ENCODE measurements at places on chromosomes 3 and 15.

DNA sequence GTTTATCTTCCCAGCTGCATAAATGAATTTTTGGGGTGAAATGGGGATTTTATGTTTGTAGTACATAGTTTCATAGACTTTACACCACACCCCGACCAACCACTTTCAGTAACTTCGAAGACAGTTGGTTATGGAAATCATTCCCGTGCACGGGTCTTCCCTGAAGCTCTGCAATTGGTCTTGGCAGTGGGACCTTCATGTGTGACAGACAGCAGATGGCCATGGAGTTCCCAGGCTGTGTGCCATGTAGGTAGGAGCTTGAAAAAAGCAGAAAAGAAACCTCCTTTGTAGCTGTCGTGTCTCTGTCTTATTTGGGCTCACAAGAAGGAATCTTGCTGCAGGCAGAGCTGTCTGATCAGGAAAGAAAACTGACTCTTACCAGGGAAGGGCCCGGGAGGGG is 25.9 kb downstream of the EXOG start:
- DNase-seq = no peak

- DNase-seq = no peak
These were observed 186.3 kb downstream of the SATB1 start for GRCh38 chr3:18238746-18239331.

- no peak for DNase-seq
These were observed 25.0 kb downstream of the ADAM10 start for GRCh38 chr15:58724466-58724865.

DNA sequence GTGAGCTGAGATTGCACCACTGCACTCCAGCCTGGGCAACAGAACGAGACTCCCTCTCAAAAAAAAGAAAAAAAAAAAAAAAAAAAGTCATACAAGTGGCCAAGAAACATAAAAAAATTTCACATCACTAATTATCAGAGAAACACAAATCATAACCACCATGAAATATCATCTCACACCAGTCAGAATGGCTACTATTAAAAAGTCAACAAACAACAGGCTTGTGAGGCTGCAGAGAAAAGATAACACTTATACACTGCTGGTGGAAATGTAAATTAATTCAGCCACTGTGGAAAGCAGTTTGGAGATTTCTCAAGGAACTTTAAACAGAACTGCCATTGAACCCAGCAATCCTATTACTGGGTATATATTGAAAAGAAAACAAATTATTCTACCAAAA is 291.1 kb upstream of the MCTP2 start:
- DNase-seq = no peak

DNA sequence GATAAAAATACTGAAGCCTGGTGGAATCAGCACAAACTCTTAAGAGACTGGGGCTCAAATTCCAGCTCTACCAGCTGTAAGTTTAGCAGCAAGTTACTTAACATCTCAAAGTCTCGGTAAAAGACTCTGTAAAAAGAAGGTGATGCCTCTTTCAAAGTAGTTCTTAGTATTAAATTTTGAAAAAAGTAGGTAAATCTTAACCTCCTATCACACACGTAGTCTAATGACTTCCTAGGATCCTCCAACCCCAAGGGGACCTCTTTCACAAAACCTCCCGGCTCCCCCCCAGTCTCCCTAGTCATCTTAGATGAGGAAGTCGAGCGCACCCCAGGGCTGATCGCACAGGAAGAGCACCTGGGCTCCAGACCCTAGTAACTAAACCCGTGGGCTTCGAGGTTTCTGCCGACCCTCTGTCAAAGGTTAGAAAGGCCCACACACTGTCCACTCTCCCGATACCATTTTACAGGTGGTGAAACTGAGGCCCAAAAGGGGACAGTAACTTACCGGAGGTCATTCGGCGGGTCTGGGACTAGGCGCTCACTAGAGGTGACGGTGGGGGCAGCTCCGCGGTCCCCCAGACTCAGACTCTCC is 427 bp downstream of the MBD4 start:
- DNase-seq = peak; percentile 60

- no peak for DNase-seq
These were observed 23.2 kb upstream of the IGSF10 start for GRCh38 chr3:151483961-151484520.

DNA sequence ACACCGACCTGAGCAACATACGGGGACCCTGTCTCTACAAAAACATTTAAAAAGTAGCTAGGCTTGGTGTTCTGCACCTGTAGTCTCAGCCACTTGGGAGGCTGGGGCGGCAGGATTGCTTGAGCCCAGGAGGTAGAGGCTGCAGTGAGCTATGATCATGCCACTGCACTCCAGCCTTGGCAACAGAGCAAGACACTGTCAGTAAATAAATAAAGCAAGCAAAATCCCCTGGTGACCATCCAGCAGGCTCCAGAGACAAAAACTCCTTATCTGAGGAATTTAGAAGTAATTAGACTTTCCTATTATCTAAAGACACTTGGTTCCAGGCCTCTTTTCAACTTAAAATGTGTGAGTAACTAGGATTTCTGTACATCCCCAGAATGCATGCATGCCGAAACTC is 29.5 kb upstream of the ZNF774 start:
- DNase-seq = no peak

DNA sequence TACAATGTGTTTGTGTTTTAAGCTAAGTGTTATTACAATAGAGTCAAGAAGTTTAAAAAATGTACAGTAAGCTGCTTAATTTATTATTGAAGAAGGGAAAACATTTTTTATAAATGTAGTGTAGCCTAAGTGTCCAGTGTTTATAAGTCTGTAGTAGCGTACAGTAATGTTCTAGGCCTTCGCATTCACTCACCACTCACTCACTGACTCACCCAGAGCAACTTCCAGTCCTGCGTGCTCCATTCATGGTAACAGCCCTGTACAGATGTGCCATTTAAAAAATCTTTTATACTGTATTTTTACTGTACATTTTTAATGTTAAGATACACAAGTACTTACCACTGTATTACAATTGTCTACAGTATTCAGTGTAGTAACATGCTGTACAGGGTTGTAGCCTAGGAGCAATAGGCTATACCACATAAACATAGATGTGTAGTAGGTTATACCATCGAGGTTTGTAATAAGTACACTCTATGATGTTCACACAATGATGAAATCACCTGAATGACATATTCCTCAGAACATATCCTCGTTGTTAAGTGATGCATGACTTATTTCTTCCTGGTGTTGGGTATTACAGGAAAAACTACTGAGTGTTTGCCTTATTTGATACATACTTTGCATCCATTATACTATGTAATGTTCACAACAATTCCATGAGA is 156.6 kb upstream of the NUDT16 start:
- no peak for DNase-seq

DNA sequence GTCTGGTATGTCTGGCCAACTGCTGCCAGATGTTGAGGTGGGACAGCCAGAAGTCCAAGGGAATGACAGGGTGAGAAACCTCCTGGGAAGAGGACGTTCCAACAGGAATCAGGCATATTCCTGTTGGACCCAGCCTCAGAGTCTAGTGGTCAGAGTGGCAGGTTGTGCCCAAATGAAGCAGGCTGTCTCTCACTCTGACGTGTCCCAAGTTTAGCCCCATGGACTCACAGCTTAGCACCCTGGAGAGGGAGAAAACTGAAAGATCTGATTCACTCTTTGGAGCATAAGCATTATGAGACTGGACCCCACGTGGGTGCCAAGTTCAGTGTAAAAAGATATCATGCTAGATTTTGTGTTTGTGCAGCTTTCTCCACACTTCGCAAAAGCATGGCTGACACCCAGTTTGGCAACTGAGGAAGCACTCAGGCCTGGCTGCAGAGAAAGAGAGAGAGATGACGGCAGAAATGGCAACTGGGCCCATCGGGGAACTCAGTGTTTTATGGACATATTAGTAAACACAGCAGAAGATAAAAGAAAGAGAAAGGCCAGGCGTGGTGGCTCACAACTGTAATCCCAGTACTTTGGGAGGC is 88.2 kb upstream of the LMCD1 start:
- no peak for DNase-seq

- no peak for DNase-seq
These were observed 29.0 kb upstream of the ATP10A start for GRCh38 chr15:25892126-25892525.

DNA sequence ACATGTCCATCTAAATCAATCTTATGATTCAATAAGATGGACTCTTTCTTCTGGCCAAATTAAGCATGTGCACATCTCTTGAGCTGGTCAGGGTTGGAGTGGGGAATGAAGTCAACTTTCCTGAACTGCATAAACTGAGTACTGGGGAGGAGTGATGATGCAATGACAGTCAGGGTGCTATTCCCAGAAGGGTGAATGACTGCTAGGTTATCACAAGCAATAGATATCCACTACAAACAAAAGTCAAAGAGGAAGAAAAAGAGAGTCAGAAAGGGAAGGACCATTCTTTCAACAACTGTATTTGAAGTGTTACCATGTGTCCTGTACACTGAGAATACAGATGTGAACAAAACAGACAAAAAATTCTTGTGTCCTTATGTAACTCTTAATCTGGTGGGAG is 70.0 kb downstream of the ALCAM start:
- no peak for DNase-seq

DNA sequence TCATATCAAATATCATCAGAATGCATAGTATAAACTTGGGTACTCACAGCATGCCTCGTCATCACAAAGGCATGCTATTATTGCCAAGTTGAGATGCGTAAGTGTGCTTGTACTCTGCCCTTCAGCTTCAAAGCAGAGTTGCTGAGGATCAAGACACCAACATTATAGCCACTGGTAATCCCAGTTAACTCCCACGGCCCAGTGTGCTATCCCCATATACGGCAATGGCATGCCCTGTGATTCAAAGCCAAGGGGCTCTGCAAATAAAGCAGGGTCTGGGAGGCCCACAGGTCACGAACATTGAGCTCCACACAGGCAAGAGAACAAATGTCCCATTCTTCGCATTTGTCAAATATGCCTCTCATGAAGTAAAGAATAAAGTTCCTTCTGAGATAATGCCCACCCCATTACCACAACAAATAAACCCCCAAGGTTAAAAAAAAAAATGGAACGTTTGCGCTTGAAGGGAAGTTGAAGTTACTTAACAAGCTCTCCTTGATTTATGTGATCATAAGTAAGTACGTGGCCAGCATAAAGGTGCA is 298.1 kb upstream of the NECTIN3 start:
- no peak for DNase-seq

- peak; percentile 73 for DNase-seq
These were observed 76.7 kb upstream of the VGLL4 start for GRCh38 chr3:11720304-11720898.

GRCh38 chr3:117367861-117368260 is 658.3 kb downstream of the TUSC7 start:
- DNase-seq = no peak

GRCh38 chr15:74375303-74375693 is 7.9 kb upstream of the CYP11A1 start:
- peak; percentile 70 for DNase-seq

- no peak for DNase-seq
These were observed 121.5 kb upstream of the TSC22D2 start for GRCh38 chr3:150286390-150287147.

GRCh38 chr3:102018551-102018950 is 169.2 kb downstream of the NFKBIZ start:
- DNase-seq = no peak

- DNase-seq = no peak
These were observed 19.9 kb downstream of the TAMM41 start for GRCh38 chr3:11826628-11827265.

DNA sequence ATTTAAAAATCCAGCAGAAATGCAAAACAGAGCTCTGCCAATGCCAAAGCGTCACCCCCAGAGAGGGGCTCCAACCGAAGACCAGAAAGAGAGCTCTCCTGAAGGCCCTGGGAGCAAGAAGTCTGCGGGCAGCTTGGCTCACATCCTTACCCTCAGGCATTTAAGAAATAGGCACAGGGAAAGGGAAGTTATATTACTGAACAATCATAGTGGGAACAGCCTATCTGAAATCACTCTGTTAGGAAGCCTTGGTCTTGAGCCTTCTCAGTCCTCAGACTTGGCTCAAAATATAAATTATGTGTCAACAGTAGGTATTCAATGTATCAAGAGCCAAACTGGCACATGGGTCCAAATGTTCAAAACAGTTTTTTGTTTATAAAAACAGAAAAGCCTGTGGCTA is 10.3 kb upstream of the PPARG start:
- no peak for DNase-seq

- no peak for DNase-seq
These were observed 116.1 kb downstream of the KLF13 start for GRCh38 chr15:31442699-31443111.

- DNase-seq = no peak
These were observed 146.9 kb upstream of the LRTM1 start for GRCh38 chr3:55074796-55075195.

DNA sequence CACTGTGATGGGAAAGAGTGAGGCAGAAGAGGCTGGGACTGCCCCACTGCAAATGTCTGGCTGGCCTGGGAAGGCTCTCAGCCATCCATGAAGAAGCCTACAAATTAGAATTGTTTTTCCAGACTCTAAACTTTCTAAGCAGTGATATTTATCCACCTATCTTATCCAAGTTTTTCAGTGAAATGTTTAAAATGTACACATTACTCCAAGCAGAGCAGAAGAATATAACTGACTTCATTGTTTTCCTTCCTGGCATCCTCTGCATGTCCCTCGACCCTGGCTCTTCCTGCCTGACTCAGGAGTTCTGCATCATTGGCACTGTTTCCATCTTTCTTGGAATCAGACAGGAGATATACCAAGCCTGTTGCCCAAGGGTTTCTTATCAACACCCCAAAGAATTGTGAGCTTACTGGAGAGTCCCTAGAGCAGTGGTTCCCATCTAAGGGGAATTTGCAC is 401.5 kb upstream of the PROK2 start:
- no peak for DNase-seq

DNA sequence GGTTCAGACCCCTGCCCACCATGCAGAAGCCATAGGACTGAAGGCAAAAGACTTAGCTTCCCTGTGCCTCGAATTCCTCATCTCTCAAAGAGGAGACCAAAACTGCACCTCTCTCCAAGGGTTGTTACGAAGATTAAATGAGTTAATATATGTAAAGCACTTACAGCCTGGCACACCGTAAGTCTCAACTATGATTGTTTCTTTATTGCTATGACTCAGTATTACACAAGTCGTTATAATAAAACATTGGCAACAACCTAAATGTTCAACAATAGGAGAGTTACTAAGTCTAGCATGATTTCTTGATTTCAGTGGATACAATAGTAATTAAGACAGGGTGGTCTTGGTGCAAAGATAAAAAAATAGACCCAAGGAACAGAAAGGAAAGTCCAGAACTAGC is 19.6 kb upstream of the FGD5 start:
- DNase-seq = no peak
